ENCODE measurements at places on chromosomes 4 and X.

- no peak for DNase-seq
Observed at GRCh38 chr4:160034501-160034900, 931.6 kb downstream of the RAPGEF2 start.

- no peak for DNase-seq
Observed at GRCh38 chrX:68827256-68827655, 1.6 kb upstream of the EFNB1 start.

GRCh38 chr4:99808260-99808857 is 8.3 kb upstream of the DAPP1 start:
- peak; percentile 78 for DNase-seq

DNA sequence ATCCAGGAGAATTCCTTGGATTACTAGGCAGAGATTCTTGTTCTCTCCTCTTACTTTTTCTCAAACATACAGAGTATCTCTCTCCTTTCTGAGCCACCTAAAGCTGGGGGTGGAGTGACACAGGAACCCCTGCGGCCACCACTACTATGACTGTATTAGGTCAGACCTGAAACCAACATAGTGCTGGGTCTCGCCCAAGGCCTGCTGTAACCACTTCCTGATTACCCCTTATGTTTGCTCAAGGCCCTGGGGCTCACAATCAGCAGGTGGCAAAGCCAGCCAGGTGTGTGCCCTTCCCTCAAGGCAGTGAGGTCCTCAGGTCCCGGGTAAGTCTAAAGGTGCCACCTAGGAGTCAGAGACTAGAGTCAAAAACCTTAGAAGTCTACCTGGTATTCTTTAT is 166.4 kb downstream of the PARM1 start:
- DNase-seq, result no peak

GRCh38 chr4:6278801-6279197 is 9.1 kb downstream of the WFS1 start:
- DNase-seq, result no peak

DNA sequence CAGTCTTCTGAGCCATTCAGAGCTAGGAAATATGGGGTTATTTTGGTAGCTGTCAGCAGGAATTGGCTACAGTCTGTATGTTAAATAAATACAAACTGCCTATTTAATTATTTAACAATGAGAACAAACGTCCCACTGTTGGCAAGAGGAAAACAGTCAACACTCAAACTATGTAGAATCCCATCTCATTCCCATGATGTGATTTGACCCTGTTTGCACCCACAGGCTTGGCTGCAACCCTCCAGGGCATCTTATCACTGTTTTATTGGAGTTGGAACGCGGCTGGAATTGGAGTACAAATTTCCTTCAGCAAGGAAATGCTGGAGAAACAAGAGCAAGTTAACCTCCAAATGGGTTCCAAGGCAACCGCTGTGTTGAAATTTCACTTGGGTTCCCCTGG is 124.0 kb downstream of the KIT start:
- no peak for DNase-seq

DNA sequence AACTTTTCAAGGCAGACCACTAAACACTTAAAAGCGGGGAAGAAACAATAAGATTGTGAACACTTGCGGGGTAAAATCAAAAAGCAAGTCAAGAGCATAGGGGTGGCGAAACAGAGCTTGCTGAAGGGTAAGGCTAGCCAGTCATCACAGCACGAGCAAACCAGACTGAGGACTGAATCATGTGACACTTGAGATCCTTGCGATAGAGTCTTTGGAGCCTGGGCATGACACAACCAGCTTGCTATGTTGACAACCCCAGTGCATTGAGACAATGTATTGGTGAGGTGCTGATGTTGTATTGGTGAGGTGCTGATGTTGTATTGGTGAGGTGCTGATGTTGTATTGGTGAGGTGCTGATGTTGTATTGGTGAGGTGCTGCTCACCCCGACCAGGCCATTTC is 72.3 kb downstream of the SLIT2 start:
- no peak for DNase-seq

- no peak for DNase-seq
Observed at GRCh38 chr4:123832173-123833026, 435.8 kb downstream of the SPRY1 start.

- no peak for DNase-seq
Observed at GRCh38 chr4:174036576-174036975, 246.9 kb downstream of the FBXO8 start.

DNA sequence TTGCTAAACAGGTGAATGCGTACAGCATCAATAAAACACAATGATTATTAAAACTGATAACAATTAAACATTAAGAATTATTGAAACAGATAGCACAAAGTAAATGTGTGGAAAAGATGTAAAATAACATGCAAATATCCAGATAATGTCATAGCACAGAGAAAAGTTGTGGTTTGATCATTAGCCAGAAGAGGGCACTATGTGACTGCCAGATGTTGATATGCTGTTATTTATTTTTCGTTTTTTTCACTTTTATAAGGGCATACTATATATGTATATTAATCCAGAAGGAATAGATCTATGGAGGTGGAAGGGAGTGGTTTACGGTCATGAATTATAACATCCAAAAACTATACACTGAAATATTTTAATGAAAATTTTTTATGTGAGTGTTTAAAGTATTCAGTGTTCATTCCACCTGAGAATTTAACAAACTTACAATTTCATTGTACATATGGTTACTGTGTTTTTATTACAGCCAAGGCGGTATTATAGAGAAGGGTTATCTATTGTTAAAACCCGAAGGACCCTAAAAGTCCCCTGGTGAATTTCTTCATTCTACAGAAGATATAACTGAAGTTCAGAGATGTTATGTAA is 211.9 kb upstream of the UGT8 start:
- peak; percentile 11 for DNase-seq
